ENCODE measurements at places on chromosomes 6 and 20. TPM values are rescaled to one million over a fixed set of nuclear protein-coding genes. Genes with fewer than 3 reads are reported as not detected.

EPHA7 gene
- total RNA-seq = 0.06 TPM

- DNase-seq = no peak
These were observed 17.8 kb upstream of the FKBP5 start for GRCh38 chr6:35706468-35706867.

DNA sequence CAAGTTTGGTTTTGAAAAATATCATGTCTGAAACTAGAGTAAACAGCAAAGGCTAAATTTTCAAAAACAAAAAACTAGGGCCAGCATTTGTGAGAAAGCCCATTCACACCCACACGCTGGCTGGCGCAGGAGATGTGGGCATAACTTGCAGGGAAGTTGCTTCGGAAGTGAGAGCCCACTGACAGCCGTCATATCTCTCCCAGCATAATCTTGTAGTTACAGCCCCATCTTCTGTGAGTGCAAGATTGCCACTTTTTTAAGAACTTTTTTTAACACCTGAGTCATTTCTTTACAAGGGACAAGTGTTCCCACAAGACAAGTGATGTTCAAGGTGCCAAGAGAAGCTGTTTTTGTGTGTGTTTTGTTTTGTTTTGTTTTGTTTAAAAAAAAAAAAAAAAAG, 212.5 kb upstream of the CNR1 start:
- no peak for DNase-seq

GRCh38 chr6:167579806-167580618, 246.7 kb upstream of the AFDN start:
- DNase-seq = no peak

DNA sequence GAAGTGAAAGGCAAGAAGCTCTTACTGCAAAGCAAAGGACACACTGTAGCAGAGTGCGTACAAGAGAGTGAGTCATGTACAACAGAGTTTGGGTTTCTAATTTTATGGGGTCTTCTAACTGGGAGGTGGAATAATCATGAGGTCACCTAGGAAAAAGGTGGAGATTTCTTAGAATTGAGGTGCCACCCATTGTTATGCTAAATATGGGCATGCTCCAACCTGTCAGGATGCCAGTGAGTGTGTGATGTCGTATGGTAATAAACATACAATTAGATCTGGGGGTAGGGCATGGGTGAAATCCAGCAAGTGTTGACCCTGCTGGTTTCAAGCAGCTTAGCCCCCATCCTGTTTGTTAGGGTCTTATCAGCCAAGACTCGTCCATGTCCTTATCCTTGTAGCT, 46.6 kb downstream of the OR2B6 start:
- no peak for DNase-seq

CYP39A1 gene
- 10.6 TPM for total RNA-seq

PRSS16 gene
- 4.1 TPM for total RNA-seq

KCNQ5 gene
- 0.84 TPM for total RNA-seq

DNA sequence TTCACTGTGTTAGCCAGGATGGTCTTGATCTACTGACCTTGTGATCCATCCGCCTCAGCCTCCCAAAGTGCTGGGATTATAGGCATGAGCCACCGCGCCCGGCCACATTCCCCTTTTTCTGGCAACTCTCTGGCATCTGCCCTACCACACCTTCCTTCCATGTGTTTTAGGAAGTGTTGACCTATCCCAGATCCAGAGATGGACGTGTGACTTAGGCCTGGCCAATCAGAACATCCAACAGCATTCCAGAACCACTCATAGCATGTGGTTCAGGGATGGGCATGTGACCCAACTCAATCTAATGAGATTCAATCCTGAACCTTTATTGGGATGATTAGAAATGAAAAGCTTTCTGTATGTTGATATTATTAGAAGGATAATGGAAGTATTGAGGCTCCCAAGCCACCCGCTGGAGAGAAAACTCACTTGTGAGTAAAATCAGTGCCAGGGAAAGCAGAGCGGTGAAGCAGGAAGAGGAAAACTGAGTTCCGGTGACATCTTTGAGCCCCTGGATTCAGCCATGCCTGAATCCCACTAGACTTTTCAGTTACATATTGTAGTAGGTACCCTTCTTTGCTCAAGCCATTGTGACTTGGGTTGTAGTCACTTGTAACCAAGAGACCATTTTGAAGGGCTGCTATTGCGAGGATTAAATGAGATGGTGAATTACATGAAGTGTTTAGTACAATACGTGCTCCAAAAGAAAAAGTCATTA, 42.8 kb upstream of the ARFGEF2 start:
- DNase-seq = no peak

- DNase-seq = no peak
These were observed 277.5 kb upstream of the MAN1A1 start for GRCh38 chr6:119626884-119627619.

DNA sequence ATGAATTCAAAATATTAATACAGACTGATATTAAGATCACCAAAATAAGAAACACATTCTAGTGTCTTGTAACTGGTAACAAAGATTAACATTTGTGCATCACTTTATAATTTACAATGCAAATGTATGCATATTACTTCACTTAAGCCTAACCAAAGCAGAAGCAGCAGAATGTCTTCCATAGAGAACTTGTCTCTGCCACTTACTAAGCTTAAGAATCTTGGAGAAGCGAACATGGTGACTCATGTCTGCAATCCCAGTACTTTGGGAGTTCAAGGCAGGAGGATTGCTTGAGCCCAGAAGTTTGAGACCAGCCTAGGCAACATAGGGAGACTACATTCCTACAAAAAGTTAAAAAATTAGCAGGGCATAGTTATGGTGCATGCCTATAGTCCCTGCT, 18.8 kb downstream of the AK9 start:
- no peak for DNase-seq

- DNase-seq = no peak
These were observed 118.7 kb downstream of the CLIC5 start for GRCh38 chr6:45896783-45897441.

Data from NCI-H460 (cell line).